ENCODE measurements at places on chromosomes 12 and 14.

DNA sequence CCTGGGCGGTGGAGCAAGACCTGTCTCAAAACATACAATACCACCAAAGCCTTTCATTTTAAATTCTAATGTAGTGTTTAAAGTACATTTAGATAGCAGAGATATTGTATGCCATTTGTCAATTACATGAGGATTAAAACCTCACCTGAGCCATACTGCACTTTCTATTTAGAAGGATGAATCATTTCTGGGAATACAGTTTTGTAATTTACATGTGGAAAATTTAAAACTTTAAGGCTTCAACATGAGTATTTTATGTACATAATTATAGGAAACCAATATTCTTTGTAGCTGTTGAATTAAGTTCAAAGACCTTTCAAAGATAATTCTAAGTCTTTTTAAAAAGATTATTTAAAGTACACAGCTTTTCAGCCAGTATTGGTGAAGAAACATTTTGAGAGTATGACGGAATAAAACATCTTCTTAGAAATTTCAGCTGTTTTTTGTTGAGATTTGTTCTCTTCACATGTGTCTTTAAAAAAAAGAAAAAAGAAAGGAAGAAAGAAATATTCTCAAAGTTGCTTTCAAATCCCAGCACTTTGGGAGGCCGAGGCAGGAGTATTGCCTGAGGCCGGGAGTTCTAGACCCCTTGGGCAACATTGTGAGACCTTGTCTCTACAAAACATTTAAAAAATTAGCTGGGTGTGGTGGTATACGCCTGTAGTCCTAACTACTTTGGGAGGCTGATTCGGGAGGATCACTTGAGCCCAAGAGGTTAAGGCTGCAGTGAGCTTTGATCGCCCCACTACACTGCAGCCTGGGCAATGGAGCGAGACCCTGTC lies 34.5 kb upstream of the CCT2 start:
- no peak for DNase-seq

DNA sequence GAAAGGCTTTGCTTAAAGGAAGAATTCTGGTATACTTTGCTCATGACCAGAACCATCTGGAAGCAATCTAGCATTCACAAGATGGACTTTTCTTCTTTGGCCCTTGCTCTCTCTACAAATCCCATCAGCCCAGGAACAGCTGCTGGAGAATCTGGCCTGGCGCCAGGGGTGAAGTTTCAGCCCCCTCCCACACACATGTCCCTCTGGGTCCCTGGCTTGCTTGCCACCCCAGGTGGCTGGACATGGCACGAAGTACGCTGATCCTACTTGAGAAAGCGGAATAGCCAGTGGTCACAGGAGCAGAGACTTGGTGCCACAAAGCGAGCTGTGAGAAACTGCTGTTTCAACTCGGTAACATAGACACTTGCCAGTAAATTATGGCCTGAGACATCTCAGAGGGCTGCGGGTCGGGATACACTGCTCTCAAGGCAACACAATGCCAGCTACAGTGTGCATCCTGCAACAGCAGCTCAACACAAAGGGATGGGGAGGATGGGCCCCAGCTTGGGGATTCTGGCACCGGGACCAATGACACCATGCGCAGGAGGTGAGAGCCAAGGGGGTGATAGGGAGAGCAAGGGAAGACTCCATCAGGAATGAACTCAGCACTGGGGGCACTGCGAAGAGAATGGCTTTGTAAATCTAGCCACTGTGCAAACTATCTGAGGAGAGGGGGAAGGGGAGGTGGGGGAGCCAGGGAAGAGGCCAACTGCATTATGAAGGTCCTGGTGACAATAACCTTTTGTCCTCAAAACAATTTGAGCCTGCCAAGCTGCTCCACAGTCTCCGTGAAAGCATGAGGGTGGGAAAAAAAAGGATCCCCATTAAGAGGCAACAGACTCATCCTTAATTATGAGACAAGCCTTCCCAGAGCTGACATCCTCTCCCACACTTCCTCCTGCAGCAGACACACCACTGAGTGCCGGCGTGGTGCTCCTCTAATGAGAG lies 219.9 kb downstream of the PPM1H start:
- DNase-seq, result peak; percentile 66

GRCh38 chr12:79648881-79649280 lies 41.9 kb downstream of the PAWR start:
- DNase-seq, result no peak

- DNase-seq, result peak; percentile 46
Observed at GRCh38 chr12:52956987-52957386, 8.1 kb downstream of the KRT18 start.

- DNase-seq, result peak; percentile 85
Observed at GRCh38 chr12:57182918-57183575, 33.5 kb upstream of the NXPH4 start.

GRCh38 chr12:16716928-16717327 lies 111.0 kb upstream of the LMO3 start:
- DNase-seq, result no peak

- no peak for DNase-seq
Observed at GRCh38 chr12:48029491-48030172, 25.4 kb upstream of the COL2A1 start.

DNA sequence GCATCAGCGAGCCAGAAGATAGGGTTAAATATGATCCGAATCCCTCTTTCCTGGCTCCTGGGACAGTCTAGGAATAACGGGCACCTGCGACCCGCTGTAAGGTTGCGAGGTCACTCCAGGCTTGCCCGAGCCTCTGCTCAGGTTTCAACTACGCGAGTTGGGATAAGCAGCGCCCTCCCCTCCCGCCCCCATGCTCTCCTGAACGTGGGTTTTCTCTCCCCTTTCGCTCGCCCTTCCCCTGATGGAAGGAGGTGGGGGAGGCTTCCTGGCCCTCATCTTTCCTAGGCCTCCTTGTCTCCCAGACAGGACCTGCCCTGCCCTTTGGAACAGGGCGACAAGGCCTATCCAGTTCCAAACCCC lies 753 bp upstream of the ATP5MC2 start:
- peak; percentile 60 for DNase-seq

GRCh38 chr12:94603434-94604365 lies 46.7 kb downstream of the TMCC3 start:
- no peak for DNase-seq

DNA sequence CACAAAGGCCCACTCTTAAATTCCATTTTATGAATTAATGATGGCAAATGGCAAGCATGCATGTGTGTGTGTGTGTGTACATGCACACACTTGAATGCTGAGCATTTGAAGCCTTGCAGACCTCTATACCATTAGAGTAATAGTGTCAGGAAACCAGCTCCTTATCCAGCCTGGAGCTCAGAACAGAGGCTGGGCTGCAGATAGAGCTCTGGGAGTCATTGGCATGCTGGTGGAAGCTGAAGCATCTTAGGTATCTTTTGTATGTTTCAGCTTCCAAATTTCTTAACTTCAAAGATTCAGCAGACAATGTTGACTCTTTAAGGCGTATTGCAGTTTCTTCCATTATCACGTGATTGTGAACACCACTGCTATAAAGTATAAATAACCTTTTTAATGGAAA lies 192.9 kb upstream of the ARHGAP5 start:
- no peak for DNase-seq

DNA sequence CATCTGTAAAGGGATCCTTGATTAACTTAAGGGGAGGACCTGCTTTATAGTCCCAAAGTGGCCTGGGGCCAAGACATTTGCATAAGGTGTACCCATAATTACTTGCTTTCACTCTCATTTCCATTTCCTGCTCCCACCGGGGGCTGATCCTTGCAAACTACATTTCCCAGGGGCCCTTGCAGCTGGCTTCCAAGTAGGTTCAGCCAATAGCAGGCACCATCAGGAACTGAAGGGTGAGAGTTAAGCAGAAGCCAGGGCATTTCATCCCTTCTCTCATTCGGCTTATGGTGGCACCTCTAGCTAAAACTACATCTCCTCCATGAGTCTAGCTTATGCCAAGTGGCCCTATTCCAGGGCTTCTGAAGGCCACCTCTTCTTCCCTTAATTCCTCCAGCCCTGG lies 88.8 kb downstream of the CCDC60 start:
- no peak for DNase-seq

DNA sequence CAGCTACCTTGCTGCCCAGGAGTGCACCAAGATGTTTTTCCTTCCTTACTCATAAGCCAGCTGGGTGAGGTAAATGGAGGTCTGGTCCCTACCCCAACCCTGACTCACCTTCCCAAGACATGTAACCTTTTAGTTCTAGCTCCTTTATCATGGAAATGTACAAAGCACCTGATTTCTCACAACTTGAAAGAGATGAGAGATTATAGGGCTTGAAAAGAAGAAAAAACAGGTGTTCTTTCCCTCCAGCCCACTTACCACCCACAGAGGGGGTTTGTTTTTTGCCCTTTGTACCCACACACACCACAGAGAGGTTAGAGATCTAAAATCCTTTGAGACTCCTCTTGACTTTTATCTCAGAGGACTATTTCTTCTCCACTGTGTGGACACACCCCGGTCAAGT lies 21.1 kb downstream of the PLXNC1 start:
- DNase-seq, result no peak

GRCh38 chr12:40240779-40241178 lies 16.0 kb downstream of the LRRK2 start:
- no peak for DNase-seq

GRCh38 chr14:101737414-101738339 lies 23.8 kb upstream of the PPP2R5C start:
- no peak for DNase-seq

- no peak for DNase-seq
Observed at GRCh38 chr14:94770251-94770749, 387 bp upstream of the GSC start.
